ENCODE measurements at places on chromosomes 3 and 15.

- no peak for DNase-seq
These were observed 186.9 kb downstream of the PDZRN3 start for GRCh38 chr3:73437828-73438227.

DNA sequence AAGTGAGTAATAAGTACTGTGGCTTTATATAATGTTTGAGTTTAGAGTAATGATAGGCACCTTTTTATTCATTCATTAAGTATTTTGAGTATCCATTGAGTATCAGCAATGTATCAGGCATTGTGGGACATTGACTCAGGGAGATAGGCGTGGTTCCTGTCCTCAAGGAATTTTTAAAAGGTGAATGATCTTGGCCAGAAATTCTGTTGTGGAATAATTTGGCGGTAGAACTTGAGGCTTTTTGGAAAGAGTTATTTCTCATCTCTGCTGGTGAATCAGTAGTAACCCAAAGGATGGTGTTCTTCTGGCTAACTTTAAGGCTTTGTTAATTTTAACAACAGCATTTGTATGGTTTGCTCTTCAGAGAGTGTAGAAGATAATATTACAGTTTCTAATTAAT, 2.0 kb downstream of the RAB7A start:
- no peak for DNase-seq

DNA sequence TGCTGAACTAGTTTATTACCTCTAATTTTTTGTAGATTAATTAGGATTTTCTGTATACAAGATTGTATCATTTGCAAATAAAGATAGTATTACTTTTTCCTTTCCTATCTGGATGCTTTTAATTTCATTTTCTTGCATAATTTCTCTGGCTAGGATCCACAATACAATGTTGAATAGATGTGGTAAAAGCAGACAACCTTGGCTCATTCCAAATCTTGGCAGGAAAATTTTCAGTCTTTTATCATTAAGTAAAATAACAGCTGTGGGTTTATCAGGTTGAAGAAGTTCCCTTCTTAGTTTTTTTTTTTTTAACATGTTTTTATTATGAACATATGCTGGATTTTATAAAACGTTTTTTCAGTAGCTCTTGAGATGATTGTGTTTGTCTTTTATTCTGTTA, 422.6 kb downstream of the AGBL1 start:
- no peak for DNase-seq

- no peak for DNase-seq
These were observed 5.0 kb upstream of the DYNLT2B start for GRCh38 chr3:196323016-196323415.

DNA sequence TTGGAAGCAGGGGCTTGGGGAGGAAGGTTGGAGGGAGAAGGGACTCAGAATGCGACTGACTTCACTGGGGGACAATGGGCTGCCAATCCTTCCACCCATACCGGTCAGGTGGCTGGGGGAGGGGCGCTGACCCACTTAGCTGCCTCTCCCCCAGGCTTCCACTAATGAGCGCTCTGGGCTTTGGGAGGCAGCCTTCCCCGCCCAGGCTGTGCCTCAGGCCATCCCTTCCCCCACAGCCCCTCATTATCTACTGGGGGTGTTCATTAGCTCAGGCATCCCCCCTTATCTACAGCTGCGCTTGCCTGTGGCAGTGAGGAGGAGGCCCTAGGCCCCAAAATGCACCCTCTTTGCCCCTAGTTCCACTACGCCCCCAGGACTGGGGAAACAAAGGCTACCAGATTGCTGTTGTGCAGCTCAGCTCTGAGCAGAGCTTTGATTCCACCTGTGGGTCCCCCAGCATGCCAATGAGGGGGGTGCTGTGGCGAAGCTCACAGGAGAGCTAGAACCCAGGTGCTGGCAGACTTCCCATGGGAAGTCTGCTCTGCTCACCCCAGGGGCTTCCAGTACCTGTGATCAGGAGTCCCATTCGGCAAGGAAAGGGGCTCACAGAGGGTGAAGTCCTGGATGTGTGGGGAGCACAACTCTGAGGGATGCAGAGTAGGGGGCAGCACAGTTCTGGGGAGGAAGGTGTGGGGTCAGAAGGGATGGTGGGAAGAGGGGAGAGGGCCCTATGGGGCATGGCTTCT, 29.4 kb upstream of the SEMA3F start:
- DNase-seq, result no peak

GRCh38 chr3:113753376-113753985, 6.6 kb downstream of the ATP6V1A start:
- no peak for DNase-seq

GRCh38 chr15:58748852-58749531, 515 bp downstream of the ADAM10 start:
- peak; percentile 24 for DNase-seq

DNA sequence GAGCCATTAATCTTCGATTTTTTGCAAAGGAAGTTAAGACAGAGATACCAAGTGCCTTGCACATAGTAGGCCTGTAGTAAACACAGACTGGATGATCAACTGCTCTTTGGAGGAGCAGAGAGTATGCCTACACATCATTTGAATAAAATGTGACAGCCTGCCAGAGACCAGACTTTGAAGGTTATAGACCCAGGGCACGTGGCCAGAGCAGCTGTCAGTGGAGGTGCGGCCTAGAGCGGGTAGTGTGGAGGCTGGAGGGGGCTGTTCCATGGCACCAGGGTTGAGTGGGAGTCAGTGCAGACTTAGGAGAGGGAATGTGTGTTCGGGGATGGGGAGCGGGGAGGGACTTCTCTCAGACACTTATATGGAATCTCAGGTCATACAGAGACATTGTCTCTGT, 80.8 kb downstream of the SMAD3 start:
- DNase-seq, result no peak

DNA sequence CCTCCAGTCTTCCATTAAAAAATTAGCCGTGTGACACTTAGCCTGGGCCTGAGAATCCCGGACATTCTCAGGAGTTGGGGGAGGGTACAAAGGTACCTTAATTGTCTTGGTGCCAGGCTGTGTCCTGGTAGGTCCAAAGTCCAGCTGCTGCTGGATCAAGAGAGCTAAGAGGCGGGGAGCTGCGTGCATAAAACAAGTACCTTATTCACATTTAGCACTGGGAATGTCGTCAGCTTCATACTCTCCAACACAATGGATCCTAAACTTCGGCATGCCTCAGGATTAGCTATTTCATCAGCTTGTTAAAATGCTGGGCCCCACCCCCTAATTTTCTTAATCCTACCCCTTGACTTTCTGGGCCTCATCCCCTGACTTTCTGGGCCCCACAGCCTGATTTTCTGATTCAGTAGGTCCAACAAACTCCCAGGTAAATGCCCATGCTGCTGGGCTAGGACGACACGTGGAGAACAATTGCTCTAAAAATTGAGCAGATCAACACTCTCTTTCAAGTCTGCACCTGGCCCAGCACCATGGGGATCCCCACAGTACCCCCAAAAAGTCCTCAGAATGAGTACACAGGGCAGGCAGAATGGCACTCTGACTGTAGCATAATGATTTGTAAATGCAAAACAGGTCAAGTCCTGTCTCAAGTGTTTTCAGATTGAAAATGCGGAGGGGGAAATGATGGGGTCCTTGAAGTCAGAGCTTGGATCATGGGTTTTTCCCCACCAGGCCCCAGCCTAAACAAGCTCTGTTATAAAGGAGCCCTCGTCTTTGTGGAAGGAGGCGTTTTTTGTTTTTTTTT, 5.6 kb upstream of the AEN start:
- no peak for DNase-seq

GRCh38 chr3:129610276-129610675, 3.8 kb upstream of the PLXND1 start:
- no peak for DNase-seq

DNA sequence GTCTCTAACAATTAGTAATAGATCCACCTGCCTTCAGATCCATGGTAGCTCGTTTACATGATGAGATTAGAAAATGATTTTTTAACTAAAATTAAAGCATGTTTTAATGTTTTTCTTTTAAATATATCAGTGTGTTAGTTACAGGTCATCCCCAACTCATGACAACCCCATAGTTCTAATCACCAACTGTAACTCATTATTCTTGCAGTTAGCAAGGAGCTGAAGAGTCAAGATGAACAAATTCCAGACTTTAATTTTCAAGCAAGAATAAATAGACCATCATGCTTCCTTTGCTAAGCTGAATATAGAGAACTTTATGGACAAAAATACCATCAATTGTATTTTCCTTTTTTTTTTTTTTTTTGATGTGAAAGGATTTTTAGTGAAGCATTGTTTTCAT, 101.1 kb downstream of the TOP2B start:
- DNase-seq, result no peak

DNA sequence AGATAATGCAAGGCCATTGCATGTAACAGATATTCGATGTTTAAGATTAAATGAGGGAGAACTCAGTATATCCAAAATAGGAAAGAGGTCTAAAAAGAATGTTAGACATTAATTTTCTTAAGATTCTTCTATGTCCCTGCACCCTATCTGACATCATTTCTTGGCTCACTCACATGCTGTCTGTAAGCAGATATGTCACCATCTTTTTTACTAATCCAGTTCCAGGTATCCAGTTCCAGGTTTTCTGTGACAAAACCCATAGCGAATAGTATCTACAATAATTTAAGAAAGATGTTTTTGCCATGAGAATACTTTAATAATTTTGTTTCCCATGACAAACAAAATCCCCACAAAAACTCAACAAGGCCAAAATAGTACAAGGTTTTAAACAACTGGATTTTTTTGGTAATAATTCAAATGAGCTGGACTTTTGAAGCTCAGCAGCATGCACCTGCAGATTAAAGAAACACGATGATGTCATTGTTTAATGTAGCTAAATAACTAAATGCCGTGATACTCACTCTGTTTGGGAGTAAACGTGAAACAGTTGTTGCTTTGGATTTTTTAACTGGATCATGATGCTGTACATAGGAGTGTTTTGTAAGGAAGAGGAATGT, 867.6 kb downstream of the EPHA3 start:
- DNase-seq, result no peak

GRCh38 chr3:4426261-4426781, 40.7 kb downstream of the SUMF1 start:
- DNase-seq, result no peak

GRCh38 chr3:126392246-126392645, 2.5 kb upstream of the CFAP100 start:
- DNase-seq, result no peak

GRCh38 chr3:172315401-172316091, 132.7 kb downstream of the GHSR start:
- no peak for DNase-seq

GRCh38 chr3:4588466-4588865, 95.3 kb downstream of the ITPR1 start:
- no peak for DNase-seq
